Mucosa of descending colon (tissue), 3 donors: ENCODE measurements at places on chromosomes 16 and 17. TPM values are rescaled to one million over a fixed set of nuclear protein-coding genes. Genes with fewer than 3 reads are reported as not detected.

GRCh38 chr16:25679511-25679910 lies 12.2 kb upstream of the HS3ST4 start:
- no peak for DNase-seq

Gene LDHD
- 67.2 TPM for total RNA-seq

DNA sequence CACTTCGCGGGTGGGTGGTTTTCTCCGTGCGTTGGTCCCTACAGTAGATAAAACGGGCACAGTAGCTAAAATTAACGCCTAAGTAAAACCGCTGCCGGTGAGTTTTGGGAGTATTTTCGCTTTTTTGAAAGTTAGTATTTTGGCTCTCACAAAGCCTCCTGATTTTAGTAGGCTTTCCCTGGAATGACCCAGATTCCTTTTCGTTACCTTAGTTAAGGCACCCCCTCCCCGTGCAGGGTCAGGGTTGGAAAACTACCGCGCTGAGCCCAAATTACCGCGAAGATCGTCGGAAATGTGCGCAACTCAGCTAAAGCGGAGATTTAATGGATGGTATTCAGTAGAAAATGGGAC lies 28.3 kb upstream of the ST6GALNAC1 start:
- no peak for DNase-seq

DNA sequence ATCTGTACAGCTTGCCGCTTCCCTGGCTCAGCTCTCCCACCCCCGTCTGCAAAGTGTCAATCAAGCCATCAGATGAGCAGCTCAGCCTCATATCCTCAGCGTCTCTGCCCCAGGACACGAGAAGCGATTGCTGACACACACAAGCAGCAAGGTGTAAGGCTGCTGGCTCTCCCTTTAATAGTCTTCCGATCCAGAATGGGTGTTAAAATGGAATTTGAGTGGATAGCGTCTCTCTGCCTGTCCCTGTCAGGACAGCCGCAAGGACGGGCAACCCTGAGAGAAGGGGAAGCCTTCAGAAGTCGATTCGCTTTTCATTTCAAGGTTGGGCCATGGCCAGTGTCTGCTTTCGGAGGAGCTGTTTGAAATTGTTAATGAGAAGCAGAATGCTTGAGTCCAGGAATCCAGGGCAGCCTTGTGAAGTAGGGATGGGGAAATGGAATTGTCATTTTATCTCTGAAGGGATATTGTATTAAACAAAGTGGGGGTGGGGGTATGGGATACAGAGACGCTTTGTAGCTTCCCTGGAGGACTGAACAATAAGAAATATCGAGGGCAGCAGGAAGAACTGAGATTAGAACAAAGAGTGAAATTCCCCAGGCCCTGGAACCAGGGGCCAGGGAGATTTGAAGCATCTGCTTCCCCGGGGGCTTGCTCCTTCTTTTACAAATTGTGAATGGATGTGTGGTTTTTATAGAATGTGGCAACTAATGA lies 4.7 kb upstream of the PIPOX start:
- no peak for DNase-seq

- no peak for DNase-seq
Observed at GRCh38 chr17:50889528-50890118, 23.5 kb upstream of the TOB1 start.
